ENCODE measurements at places on chromosomes 2 and 18.

- DNase-seq, result no peak
Measured at GRCh38 chr2:160583813-160584537, 90.4 kb upstream of the RBMS1 start.

GRCh38 chr2:22458440-22458839, 926.5 kb upstream of the KLHL29 start:
- no peak for DNase-seq

- DNase-seq, result no peak
Measured at GRCh38 chr2:108586116-108586515, 51.8 kb downstream of the LIMS1 start.

GRCh38 chr18:63150942-63151421, 168.6 kb downstream of the BCL2 start:
- DNase-seq, result no peak

GRCh38 chr2:33317369-33318007, 159.0 kb upstream of the RASGRP3 start:
- DNase-seq, result no peak

DNA sequence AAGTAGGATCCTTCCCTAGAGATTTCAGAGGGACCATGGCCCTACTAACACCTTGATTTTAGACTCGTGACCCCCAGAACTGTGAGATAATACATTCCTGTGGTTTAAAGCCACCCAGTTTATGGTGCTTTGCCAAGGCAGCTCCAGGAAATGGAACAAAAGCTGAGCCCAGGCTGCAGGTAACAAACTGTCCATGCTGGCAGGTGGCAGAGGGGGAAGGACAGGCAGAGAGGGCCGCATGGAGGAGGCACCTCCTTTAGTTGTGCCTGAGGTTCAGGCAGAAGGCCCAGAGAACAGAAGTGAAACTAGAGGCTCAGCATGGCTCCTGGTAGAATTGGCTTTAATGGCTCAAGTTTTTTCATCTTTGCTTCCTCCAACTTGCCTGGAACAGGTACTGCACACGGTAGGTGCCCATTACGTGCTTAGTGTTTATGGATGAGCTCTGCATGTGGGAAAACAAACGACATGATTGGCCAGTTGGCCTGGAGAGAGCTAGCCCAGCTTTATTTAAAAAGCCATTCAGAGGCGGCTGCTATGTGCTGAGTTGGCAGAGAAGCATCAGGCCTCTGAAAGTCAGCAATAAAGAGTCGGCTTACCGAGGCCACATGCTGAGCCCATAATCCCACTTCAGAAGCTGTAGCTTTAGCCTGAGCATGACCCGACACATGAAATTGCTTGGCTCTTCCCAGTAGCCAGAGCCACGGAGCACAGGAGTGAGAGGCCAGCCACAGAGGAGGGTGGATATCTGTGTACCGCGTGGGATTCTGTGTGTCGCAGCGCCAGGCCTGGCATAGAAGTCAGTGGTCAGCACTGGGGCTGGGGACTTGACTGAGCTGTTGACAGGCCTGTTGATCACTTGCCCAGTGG, 36.5 kb downstream of the HS1BP3 start:
- no peak for DNase-seq

GRCh38 chr2:130150181-130151144, 5.6 kb upstream of the CCDC74B start:
- DNase-seq, result no peak

GRCh38 chr2:219460424-219460926, 25.8 kb downstream of the SPEG start:
- no peak for DNase-seq

GRCh38 chr18:25454270-25454659, 102.3 kb upstream of the ZNF521 start:
- DNase-seq, result no peak

- DNase-seq, result no peak
Measured at GRCh38 chr2:128416806-128417205, 98.1 kb upstream of the HS6ST1 start.

DNA sequence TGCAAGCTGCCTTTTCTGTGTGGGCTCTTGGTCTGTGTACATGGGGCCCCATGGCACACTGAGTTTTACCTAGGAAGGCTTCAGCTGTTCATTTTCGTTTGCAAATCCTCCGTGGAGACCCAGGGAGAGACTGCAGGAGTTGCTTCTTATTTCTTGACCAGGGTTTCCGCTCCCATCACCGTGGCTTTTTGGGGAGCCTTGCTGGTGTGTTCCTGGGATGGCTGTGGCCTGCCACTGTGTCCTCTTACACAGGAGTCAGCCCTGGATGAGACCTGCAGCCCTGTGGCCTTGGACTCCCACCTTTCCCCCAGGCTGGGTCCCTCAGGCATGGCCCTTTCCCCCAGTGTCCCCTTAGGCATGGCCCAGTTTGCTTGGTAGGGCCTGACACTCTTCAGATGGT, 137.0 kb downstream of the FAM210A start:
- DNase-seq, result no peak

GRCh38 chr2:218344090-218344754, 12.4 kb upstream of the CATIP start:
- DNase-seq, result no peak

DNA sequence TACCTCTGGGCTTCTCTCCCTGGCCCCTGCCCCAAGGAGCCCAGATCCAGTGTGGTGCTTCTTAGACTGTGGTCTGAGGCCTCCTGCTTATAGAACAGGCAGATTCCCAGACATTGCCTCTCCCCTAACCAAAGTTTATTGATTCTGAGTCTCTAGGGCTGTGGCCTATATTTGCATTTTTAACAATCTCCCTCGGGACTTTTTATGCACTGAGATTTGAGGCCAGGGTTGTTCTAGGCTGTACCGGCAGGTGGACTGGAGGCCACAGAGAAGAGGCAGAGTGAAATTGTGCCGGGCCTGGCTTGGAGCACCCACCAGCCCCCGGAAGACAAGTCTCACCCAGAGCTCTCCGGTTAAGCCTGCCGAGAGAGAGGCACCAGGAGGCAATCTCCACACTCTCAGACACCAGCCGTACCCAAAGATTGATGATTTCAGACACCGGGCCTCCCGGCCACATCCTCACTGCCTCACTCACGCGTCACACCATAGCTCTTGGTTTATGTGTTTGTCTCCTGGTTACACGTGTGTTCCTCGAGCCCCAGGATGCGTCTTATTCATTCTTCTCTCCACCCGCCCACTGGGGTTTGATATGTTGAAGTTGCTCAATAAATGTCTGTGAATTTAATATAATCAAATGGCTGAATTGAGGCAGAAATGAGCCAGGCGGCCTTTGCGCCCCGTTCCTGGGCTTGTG, 203.7 kb downstream of the KLHL29 start:
- no peak for DNase-seq

- DNase-seq, result no peak
Measured at GRCh38 chr18:28114472-28114871, 62.5 kb downstream of the CDH2 start.

GRCh38 chr18:11649839-11650238, 39.2 kb upstream of the GNAL start:
- DNase-seq, result no peak

DNA sequence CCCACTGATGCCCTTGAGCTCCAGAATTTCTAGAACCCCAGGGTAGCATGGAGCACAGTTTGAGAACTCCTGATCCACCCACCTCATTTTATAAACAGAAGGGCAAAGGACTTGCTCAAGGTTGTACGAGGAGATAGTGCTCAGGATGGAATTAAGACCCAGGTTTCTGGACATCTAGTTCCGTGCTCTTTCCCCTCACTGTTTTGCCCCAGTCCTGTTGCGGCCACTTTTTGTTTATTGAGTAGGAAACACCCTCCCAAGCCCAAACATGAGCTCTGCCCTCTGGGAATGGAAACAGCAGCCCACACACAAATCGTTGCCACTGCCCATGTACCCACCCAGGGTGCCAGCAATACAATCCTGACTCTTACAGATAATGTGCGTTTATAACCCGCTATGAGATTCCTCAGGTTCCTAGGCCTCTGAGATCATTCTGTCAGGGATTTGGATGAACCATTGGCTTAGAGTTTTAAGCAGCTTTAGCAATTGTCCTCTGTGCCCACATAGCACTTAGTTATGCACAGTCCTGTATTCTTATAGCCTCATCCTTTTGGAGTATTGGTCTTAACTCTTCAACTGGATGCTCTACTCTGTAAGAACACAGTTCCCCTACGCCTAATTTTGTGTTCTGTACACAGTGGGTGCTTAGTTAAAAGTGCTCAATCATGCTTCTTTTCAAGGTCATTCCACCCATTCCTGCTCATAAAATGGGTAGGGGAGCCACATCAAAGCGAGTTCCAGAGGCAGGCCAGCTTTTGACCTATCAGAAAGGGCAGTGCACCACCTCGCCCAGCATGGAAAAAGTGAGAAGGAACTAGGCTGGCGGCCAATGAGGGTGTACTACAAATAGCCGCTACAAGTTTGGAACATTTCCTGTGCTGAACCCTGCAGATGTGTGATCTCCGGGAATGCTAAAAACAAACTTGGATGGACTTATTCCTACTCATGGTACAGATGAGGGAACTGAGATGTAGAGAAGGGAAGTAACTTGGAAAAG, 60.3 kb upstream of the IGFBP2 start:
- no peak for DNase-seq

- DNase-seq, result no peak
Measured at GRCh38 chr2:100789361-100789760, 30.6 kb upstream of the NPAS2 start.

DNA sequence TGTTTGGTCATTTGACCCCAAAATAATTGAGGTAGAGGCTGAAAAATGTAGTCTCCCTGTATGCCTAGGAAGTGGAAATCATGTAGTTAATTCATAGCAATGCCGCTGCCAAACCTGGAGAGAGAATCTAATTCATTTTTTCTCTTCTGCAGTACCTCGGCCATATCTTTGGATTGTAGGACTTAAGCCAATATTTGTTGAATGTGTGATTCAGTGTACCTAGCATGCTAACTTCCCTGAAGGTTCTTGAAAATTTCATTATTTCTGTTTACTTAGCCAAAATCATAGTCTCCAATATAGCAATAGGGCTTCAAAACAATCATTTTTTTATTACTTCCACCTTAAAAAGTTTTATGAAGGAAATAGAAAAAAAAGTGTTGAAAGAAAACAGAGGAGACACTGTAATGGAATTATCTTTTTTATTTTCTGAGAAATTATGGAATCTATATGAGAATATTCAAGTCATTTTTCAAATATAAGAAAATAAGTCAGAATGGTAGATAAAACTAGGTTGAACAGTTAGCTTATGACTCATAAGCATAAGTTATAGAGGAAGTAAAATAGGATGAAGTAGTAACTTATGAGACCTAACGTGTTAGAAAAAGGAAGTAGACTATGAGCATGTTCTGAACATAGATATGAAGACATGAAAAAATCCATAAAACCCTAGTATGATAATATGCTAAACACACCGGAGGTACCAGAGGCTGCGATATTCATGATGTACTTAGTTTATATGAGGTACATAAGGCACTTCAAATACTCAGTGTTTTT, 35.2 kb upstream of the CDH19 start:
- no peak for DNase-seq

DNA sequence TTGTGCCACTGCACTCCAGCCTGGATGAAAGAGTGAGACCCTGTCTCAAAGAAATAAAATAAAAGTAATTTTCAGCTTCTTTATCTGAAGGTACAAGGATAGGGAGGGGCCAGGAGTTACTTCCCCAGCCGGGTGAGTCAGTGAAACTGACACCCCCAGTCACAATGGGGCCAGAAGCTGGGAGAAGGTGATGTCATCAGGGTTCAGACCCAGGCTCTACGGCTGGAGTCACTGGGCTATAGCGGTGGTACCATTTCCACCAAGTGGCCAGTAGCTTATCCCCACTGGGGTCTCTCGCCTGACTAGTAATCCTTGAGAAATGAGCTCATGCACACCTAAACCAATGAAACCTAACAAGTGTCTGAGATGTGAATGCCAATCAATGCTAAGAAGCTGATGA, 107.9 kb downstream of the ALPK2 start:
- no peak for DNase-seq

GRCh38 chr18:10514082-10514481, 11.7 kb upstream of the NAPG start:
- peak; percentile 78 for DNase-seq

DNA sequence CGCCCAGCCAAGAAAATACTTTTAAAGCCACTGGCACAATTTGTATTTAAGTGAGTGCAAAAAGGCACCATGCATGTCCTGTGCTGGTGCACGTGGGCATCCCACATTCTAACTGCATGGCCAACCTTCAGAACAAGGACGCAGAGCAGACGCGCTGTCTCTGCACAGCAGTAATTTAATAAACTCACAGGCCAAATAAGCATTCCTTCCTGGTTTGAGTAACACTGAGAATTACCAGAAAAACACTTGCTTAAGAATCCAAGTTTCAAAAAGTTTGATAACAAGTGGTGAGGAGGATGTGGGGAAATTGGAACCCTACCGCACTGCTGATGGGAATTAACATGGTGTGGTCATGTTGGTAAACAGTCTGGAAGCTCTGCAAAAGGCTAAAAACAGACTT, 38.7 kb downstream of the RPL31 start:
- DNase-seq, result no peak

- no peak for DNase-seq
Measured at GRCh38 chr2:170842785-170843184, 26.1 kb downstream of the GAD1 start.

GRCh38 chr2:231250698-231251097, 52.3 kb downstream of the ARMC9 start:
- no peak for DNase-seq

- DNase-seq, result no peak
Measured at GRCh38 chr2:226329180-226329579, 470.4 kb downstream of the IRS1 start.

DNA sequence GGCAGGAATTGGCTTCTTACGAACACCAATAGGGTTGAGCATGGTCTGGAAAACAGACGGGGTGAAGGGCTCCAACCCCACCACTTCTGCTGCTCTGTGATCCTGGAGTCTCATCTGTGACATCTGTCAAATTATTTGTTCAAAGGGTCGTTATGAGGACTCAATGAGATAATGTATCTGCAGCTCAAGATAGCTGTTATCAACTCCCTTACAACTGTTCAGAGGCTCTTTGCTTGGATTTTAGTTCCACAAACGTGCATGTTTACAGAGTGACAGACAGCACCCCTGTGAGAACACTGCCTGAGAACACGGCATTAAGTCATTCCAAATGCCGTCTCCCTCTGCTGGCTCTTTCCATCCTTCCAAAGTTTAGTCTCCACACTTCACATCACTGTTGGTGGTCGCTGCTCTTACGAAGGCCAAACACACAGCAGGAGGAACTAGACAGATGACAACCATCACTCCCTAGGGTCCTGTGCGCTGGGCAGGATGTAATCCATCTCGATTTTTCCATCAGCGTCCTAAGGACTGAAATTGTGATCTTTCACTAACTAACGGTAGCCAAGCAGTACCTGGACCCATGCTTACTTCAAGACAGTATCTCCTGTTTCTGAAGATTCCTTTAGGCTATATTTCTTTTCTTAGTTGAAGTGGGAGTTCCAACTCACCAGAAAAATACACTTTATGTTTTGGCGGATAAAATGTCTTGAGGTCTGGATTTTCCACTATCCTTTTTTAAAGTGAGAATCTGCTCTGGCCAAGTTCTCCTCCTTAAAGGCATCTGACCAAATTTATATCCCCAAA, 220.3 kb downstream of the ANAPC1 start:
- no peak for DNase-seq

Measured in NCI-H1694 (cell line).